CD4-positive, alpha-beta T cell treated with Interleukin-15 for 1 hour (primary cell): ENCODE measurements at places on chromosomes 13 and 19.

- no peak for DNase-seq
Observed at GRCh38 chr13:88707646-88708045, 1036.5 kb downstream of the SLITRK5 start.

DNA sequence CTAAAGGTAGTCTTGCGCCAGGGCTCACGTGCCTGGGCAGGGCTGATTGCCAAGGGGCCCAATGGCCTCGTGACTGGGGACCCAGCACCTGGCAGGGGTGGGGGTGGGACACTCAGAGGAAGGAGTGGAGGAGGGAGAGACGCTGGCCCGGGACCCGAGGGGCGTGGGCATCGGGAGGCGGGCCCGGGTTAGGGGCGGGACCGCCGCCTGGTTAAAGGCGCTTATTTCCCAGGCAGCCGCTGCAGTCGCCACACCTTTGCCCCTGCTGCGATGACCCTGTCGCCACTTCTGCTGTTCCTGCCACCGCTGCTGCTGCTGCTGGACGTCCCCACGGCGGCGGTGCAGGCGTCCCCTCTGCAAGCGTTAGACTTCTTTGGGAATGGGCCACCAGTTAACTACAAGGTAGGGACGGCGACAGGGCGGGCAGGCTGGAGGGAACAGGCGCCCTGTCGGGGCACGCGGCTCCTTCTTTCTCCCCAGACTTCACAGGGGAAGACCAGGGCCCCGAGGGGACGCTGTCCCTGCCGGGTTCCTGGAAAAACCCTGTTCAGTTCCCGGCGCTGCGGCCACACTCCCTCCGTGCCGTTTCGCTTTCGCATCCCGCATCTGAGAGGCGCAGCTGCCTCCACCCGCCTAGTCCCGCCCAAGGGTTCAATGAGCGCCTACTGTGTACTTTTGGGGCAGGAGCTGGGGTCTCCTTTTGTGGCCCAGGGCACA is at the start of gene IFI30:
Gene IFI30, plus strand, starts transcription at position 242 of the 717 bp plus-strand sequence. Its CDS starts 29 bp downstream, at position 271.
- DNase-seq: peak; percentile 92

- no peak for DNase-seq
Observed at GRCh38 chr13:110648848-110649421, 33.6 kb downstream of the NAXD start.

GRCh38 chr19:33482476-33482875 is 39.1 kb downstream of the PEPD start:
- DNase-seq: no peak

DNA sequence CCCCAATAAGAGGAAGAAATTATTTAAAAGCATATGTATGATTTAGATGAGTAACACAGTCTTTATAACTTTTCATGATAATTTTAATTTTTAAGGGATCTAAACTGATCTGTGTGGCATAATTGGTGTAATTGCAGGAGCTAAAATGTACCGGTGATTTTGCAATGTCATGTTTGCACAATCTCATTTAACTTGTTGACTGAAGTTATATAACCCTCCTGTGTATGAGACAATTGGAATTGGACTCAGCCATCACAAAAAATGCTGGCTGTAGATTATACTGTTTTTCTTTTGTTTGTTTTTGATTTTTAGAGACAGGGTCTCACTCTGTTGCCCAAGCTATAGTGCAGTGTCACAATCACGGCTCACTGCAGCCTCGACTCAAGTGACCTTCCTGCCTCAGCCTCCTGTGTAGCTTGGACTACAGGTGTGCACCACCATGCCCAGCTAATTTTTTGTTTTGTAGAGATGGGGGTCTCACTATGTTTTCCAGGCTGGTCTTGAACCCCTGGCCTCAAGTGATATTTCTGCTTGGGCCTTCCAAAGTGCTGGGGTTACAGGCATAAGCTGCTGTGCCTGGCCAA is 26.1 kb downstream of the FGF9 start:
- DNase-seq: no peak

DNA sequence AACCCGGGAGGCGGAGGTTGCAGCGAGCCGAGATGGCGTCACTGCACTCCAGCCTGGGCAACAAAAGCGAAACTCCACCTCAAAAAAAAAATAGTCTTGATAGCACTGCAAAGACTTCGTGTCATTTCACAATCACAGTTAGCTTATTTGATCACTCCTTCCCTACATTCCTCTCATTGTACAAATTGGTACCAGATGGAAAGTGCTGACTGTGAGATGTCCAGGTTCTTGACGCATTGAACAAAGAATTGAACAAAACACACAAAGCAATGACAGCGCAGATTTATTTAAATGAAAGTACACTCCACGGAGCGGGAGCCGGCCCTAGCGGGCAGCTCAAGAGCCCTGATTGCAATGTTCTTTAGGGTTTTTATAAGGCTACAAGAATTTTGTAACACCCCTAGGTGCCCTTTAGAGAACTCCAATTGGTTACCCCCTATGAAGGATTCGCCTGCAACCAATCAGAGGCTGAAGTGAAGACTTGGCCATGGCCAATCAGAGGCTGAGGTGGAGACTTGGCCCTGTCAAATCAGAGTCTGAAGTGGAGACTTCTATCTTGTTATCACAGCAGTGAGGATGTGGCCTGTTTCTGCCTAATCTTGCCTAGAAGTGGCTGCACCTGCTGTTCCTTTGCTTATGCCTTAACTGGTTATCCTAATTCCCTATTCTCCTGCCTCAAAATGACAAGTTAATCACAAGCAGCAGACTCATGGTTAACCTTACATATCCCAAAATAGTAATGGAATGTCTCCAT is 16.7 kb downstream of the ZNF556 start:
- no peak for DNase-seq

GRCh38 chr19:56829596-56829995 is 10.9 kb downstream of the PEG3 start:
- no peak for DNase-seq

- DNase-seq: no peak
Observed at GRCh38 chr13:92560883-92561282, 665.7 kb upstream of the GPC6 start.

GRCh38 chr13:79171141-79172061 is 234.7 kb downstream of the RBM26 start:
- DNase-seq: no peak

DNA sequence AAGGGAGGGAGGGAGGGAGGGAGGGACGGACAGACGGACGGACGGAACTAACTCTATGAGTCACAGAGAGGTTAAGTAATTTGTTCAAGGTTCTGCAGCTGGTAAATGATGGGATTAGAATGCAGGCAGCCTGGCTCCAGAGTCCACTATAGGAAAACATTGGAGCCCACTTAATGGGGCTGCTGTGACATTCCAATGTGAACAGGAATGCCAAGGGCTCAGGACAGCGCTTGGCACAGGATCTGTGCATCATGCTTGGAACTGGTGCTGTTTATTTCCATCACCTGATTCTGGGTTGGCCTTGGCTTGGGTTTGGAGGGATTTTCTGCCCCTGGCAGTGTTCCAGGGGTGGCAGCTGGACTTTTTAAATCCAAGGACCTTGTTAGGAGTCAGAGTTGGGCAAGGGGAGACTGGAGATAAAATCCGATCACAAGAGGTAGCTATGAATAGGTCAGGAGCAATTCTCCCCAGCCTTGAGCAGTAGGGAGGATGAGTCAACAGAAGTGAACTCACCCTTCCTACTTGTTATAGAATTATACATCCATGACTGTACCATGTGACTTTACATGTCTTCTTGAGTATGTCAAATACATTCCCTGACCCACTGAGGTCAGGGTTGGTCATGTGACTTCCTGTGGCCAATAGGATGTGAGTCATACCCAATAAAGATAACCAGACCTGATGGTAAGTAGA is 7.8 kb upstream of the HIF3A start:
- no peak for DNase-seq

DNA sequence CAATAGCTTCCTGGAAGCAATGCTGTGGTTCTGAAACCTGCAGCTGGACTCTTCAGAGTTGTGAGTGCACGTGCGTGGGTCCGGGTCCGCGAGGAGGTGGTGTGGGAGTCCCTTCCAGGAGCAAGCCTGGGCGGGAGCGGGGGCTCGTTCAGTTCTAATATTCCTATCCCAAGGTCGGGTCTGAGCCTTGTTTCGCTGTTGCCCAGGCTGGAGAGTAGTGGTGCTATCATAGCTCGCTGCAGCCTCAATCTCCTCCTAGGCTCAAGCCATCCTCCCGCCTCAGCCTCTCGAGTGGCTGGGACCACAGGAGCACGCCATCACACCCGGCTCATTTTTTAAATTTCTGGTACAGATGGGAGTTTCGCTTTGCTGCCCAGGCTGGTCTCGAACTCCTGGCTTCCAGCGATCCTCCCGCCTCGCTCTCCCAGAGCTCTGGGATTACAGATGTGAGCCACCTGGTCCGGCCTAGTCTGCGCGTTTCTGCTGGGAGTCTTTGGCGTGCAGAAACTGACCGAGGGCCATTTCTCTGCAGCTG is 625 bp downstream of the ZFP82 start:
- DNase-seq: no peak

GRCh38 chr13:110983241-110983640 is 68.4 kb upstream of the ANKRD10 start:
- DNase-seq: no peak
